CD4-positive, alpha-beta T cell treated with Interleukin-2 at 100 ng/mL for 4 hours (primary cell): ENCODE measurements at places on chromosomes 5 and 9.

DNA sequence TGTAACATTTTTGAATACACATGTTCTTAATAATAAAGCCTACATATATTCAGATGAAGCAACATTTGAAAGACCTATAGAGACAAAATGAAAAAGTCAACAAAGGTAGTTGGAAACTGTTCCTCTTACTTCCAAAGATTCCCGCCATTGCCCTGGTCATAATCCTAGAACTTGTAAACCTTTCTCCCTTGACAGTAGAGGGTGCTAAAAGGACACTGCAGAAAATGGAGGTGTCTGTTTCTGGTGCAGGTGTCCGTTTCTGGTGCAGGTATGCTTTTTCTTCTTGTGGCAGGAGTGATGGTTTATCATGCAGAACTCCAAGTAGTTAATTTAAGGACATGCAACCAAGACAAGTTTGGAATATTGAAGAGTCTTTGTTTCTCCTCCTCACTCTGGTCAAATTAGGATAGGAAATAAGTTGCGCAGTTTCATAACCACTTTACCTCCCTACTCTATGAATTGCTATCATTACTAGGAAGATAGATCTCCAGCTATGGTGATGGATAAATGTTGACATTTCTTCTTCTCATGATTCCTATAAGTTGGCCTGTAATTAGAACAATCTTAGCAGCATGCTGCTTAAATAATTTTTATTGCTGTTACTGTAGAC, 56.0 kb upstream of the FAM174A start:
- peak; percentile 27 for DNase-seq

- DNase-seq: no peak
Measured at GRCh38 chr9:75927356-75927755, 36.9 kb downstream of the PCSK5 start.

GRCh38 chr9:125428902-125429467, 167.4 kb downstream of the GAPVD1 start:
- DNase-seq: no peak

DNA sequence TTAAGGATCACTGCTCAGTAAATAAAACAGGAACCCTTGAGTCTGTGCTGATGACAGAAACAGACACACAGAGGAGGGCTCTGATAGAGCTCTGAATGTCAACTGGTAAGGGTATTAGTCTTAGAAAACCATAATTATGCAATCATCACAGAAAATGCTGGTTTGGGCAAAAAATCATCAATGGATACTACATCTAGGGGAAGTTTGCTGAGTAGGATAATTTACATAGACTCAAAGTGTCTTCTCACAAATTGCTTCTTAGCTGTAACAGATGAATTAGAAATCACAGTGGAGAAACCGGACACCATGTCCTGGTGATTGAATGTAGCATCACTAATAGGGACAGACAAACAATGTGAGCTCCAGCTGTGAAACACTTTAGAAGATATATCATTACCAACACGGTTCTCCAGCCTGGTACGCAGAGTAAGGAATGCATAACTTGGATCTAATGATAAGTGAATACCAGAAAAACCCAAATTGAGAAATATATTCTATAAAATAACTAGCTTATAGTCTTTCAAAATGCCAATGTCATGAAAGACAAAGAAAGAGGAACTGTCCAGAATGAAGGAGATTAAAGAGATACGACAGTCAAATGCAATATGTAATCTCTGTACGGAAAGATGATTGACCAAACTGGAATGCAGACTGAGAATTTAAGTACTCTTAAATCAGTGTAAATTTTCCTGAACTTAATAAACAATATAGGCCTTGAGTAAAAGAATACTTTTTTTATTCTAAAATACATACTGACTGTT, 17.3 kb downstream of the CHD1 start:
- no peak for DNase-seq

- DNase-seq: no peak
Measured at GRCh38 chr9:129478961-129479630, 141.8 kb downstream of the C9orf50 start.

GRCh38 chr5:67246108-67246507, 49.5 kb upstream of the CD180 start:
- DNase-seq: peak; percentile 76

GRCh38 chr9:4499917-4500316, 9.6 kb downstream of the SLC1A1 start:
- DNase-seq: no peak

GRCh38 chr9:129102791-129103594, 7.6 kb downstream of the CRAT start:
- DNase-seq: no peak

DNA sequence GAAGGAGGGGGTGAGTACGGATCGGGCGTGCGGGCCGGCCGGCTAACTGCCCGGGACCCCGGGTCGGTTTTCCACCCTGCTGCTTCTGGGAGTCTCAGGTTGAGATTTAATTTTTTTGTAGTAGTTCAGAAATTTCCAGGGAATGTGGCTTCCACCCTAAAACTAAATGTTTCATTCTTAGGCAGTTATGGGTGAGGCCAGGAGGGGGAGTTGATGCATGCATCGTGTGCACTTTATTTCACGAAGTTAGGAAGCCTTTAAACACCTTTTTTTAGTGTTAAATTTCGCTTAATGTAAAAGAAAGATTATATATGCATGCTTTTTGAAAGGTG, 905 bp downstream of the CDK9 start:
- no peak for DNase-seq

DNA sequence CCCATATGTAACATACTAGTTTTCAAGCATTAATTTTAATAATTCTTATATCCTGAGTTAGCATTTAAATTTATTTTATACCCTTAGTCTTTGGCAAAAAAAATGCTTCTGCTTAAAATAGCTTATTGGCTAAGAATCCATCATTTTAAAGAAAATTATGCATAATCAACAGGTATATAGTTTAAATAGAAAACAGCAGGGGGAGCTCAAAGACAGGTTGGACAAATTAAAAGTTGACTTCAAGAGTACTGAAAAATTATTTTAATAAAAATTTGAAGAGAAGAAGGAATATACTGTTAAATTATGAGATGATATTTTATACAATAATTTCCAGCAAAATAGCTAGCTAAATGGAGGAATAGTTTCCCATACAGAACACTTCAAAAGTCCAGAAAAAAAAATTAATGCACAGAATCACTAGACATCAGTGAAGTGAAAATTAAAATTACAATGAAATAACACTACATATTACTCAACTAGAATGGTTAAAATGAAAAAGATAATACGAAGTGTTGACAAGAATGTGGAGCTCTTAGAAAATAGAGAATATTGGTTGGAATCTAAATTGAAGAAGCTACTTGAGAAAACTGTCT, 387.1 kb downstream of the PDE4D start:
- no peak for DNase-seq

- no peak for DNase-seq
Measured at GRCh38 chr5:71816307-71816706, 97.2 kb downstream of the CARTPT start.

- peak; percentile 62 for DNase-seq
Measured at GRCh38 chr9:34675048-34675714, 12.7 kb upstream of the CCL27 start.

GRCh38 chr5:55638051-55638450, 74.1 kb downstream of the SLC38A9 start:
- no peak for DNase-seq
